NCI-H2171 treated with DMSO at 0.1 percent for 48 hours (cell line): ENCODE measurements at places on chromosomes 2 and 18.

DNA sequence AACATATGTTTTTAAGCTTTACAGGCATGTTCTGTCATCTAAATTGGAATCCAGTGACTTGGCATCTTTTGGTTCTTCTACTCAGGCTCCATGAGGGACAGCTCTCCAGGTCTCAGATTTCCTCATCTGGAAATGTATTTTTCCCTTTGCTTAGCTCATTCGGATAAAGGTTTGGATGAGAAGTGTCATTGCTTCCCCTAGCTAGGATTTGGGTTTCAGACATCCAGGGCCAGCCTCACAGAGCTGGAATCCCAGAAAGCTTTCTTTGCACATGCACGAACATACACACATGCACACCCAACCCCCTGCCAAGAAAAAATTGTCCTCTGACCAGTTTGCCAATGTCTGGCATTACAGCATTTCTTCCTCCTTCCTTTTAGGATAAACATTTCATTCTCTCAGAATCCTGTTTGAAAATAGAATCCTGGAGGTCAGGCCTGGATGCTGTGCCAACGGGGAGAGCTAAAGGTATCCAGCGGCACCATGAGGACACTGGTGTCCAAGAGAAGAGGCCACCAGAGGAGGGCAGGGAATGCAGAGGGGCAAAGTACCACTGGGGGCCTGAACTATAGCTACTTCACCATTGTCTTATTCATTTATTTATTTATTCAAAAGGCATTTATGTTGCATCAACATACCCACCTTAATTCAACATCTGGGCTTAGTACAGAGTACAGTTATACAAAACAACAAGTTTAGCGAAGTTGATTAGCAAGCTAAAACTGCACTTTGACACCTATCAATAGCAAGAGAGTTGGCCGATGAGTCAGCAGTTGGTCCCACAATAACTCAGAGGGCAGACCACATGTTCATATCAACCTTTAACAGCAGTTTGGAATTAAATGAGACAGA is 97.9 kb upstream of the ATL2 start:
- no peak for DNase-seq

DNA sequence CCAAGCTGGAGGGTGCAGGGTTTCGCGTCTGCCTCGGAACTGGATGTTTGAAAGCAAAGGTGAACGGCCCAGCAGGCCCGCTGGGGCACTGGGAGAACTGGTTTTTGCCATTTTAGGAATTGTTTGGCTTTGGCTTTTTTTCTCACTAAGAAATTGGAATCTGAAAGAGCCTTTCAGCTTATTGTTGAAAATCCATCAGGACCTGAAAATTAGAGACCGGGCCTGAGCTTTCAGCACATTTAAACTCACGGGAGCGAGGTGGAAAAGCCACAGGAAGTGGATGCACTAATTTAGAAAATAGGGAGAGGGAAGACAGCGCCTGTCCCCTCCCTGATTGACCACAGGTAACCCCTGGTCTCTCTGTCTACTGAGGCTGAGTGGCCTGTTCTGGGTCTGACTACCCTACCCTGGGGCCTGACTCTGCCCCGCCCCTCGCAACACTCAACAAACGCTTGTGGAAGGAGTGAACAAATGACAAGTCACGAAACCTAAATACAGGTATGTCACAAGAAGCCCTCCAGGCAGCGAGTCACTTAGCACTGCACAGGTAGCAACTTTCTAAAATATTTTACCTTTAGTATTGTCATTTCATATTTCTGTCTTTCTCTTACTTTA is 100.3 kb upstream of the MBOAT2 start:
- no peak for DNase-seq

- no peak for DNase-seq
Observed at GRCh38 chr2:38584881-38585280, 17.8 kb downstream of the HNRNPLL start.

- peak; percentile 43 for DNase-seq
Observed at GRCh38 chr2:189783451-189783926, 650 bp downstream of the ORMDL1 start.
